Activated naive CD4-positive, alpha-beta T cell (primary cell): ENCODE measurements at places on chromosomes 11 and 22.

DNA sequence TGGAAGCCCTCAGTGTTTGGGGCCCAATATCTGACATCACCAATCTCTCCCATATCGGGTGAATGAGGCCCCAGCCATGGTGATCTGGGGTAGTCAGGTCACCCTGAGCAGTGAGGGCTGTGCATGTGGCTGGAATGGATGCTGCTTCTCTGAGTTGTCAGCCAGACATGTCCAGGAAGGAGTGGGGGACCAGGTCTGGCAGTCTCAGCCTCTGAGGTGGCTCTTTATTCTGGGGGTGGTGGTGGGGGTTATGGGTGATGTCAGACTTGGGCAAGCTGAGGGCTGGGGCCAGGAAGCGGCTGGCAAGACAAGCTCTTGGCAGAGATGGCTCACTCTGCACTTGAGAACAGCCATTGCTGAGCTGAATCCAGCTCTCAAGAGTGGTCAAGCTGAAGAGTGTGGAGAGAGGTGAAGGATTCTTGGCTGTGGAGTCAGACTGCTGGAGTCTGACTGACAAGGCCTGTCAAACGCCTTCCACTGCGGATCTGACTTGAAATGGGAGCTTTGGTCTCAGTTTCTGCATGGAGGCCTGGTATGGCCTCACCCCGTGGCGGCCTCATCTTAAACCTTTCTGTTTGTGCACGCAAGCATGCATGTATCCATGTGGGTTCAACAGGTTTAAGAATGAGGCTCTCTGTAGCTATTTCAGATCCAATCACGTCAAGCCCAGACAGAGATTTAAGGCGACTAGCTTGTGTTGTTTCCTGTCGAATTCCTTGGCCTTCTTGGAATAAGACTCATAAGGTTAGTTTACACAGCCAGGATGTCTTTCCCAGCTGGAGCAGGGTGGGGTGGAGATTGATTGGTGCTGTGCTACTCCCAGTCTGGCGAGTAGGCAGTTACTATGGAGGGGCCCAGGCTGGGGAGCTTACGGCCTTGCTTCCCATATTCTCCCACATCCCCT lies 83.9 kb upstream of the TIMP3 start:
- no peak for DNase-seq

DNA sequence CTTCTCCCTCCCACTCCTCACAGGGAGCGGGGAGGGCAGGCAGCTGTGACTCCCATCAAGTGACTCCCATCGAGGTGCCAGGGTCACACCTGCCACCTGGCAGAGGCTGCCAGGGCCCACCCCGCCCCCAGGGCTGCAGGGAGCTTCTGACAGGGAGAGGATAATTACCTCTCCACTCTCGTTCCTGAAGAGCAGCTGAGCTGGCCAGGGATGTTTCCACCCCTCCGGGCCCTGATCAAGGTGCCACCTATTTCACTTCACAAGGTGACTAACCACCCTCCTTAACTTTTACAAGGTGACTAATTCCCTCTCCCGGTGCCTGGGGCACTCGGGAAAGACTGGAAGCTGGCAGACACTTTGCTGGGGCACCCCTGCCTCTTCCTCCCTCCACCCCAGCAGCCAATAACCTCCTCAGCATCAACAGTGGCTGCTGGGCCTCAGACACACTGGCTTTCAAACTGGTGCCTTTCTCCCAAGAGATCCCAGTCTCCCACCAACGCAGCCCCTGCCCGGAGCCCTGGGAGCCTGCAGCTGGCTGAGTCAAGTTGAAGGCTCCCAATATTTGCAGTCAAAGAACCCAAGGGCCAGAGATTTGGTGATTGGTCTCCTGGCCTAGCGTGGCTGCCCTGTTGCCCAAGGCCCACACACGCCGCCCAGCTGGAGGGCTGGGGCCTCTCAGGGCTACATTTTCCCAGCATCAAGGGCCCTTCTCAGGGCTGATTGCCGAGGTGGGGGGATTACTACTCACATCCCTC lies 22.0 kb upstream of the MYRF start:
- DNase-seq = no peak

DNA sequence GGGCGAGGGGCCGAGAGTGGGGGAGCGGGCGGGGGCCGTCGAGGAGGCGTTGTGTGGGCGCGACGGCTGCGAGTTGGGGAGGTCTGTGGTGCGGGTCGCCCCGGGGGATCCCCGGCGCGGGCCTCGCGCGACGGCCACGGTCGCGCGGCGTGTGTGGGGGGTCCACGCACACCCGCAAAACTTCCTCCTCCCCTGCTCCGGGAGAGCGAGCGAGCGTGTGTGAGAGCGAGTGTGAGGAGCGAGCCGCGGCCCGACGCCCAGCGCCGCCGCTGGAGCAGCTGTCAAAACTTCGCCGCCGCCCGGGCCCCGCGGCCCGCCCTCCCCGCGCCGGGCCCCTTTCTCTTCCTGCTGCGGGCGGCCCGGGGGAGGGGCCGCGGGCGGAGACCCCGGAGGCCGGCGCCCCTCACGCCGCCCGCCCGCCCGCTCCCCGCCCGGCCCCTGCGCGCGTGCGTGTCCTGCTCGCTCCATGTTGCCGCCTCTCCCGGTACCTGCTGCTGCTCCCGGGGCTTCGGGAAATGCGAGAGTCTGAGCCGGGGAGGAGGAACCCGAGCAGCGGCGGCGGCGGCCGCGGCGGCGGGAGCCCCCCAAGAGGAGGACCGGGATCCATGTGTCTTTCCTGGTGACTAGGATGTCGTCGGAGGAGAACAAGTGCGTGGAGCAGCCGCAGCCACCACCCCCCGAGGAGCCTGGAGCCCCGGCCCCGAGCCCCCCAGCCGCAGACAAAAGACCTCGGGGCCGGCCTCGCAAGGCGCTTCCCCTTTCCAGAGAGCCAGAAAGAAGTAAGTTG lies 9.0 kb upstream of the CCT8L2 start:
- no peak for DNase-seq

GRCh38 chr11:83871054-83871453 lies 584.9 kb upstream of the CCDC90B start:
- DNase-seq = no peak

GRCh38 chr22:41914611-41915034 lies 251 bp downstream of the SHISA8 start:
- no peak for DNase-seq

DNA sequence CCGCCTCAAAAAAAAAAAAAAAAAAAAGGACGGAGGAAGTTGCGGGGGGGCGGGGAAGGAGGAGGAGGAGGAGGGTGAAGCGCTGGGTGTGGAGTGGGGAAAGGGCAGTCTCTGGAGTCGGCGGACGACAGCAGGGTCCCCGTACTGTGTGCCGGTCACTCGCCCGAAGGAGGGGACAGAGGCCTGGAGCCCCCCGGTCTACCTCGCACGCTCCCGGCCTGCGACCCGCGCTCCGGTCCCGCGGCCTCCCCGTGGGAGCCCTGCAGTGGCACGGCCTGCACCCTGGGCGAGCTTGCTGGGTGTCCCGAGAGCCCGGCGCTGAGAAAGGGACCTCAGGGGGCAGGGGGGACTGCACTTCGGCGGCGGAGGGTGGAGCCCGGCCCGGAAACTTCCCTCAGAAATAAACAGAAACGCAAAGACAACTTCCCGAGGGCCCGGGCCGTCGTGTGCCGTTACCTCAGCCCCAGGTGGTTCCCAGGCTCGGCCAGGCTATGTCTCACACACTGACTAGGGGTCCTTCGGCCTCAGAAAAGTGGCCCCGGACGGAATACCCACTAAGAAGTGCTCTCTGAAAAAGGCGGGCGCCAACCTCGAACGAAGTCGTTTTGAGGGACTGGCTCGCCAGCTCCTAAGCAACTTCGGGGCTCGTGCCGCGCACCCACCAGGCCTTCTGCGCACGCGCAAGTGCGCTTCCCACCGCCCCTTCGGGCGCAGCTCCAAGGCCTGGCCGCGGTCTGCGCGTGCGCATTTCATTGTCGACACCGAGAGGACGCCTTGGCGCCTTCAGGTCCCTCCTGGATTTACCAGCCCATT lies at the start of gene MAJIN:
TSS of gene MAJIN (minus strand) at position 688 of the 813 bp plus-strand sequence. CDS start 12,703 bp downstream, outside the sequence.
- DNase-seq = peak; percentile 91

DNA sequence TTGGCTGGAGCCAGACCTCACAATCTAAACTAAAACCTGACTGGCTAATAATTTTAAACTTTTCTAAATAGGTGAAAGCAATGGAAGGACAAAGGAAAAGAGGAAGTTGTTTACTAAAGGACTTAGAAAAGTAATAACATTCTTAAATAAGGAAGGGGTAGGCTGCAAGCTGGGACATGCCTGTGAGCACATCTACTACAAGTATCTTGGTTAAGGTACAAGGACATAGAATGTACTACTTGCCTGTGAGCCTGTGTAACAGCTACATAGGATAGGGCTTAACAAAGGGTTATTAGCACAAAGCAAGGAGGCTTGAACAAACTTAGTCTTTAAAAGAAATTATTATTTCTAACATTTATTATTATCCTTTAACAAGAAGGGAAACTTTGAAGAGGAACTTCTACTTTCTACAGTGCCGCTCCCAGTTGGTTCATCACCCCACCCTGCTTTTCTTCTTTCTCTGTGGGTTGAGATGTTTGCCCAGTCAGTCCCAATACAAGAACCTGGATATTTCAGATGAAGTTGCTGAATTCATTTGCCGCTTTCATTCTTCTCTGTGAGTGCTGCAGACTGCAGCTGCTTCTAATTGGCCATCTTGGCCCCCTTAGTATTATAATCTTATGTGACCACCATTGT lies 87.5 kb downstream of the PRMT3 start:
- DNase-seq = no peak

- DNase-seq = no peak
Measured at GRCh38 chr11:73252577-73253191, 19.5 kb upstream of the P2RY6 start.

DNA sequence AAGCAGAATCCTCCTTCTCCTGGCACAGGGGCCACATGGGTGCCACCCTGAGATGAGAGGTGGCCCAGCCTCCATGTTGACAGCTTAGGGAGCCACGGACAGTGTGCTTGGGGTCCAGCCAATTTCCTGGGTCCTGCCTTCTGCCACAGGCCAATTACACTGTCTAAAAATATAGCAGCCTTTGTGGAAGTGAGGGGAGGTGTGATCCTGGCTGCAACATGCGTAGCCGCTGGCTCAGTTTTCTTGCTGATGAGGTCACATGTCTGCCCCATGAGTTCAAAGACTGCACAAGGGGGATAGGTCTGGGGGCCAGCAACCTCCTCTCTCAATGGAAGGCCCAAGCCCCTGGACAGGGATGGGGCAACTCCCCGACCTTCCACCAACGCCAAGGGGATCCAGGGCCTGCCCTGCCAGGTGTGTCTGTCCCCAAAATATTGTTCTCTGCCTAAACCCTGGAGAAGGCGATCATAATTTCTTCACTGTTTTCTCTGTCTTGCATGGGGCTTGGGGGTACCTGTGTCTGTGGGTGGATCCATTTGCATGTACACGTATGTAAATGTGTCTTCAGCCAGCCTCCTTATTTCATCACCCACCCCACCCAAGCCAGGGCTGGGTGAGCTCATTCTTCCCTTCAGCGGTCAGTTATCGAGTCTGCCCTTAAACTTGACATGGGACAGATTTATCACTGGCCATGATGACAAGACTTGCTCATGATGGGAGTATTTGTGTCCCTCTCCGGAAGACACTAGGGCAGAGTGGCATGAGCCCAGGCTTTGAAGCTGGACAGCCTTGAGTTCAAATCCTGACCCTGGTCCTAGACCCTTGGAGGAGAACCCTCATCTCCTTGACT lies 59.4 kb downstream of the OTOG start:
- DNase-seq = no peak

DNA sequence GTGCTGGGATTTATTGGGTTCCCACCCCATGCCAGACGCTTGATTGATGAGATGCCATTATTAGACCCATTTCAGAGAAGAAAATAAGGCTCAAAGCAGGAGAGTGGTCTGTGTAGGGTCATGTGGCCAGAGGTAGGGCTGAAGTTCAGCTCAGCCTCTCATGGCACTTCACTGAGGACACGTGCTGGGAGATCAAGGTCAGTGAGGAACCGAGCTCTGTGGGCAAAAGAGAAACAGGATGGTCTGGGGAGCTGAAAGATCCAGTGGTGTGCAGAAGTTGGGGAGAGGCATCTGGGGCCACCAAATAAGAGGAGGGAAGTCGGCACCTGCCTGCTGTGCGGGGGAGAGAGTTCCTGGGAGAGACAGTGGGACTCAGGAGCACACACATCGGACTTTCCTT lies 19.6 kb downstream of the RHOD start:
- DNase-seq = no peak

DNA sequence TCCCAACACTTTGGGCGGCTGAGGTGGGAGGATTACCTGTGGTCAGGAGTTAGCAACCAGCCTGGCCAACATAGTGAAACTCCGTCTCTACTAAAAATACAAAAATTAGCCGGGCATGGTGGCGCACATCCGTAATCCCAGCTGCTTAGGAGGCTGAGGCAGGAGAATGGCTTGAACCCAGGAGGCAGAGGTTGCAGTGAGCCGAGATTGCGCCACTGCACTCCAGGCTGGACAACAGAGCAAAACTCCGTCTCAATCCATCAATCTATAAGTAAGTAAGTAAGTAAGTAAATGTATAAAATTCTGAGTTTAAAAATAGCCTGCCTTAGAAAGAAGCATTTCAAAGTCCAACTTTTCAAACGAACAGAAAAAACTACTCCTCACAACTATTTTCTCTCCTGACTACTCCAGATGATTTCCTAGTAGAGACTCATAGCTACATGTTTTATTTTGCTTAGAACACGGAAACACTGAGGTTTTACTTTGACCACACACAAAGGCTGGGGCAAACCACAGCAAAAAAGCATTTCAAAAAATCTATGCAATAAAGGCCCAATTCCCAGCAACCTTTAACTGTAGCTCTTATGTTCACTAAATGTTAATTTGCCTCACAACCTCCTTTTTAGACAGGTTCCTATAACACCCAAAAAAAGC lies 16.3 kb downstream of the SPTY2D1 start:
- DNase-seq = no peak

DNA sequence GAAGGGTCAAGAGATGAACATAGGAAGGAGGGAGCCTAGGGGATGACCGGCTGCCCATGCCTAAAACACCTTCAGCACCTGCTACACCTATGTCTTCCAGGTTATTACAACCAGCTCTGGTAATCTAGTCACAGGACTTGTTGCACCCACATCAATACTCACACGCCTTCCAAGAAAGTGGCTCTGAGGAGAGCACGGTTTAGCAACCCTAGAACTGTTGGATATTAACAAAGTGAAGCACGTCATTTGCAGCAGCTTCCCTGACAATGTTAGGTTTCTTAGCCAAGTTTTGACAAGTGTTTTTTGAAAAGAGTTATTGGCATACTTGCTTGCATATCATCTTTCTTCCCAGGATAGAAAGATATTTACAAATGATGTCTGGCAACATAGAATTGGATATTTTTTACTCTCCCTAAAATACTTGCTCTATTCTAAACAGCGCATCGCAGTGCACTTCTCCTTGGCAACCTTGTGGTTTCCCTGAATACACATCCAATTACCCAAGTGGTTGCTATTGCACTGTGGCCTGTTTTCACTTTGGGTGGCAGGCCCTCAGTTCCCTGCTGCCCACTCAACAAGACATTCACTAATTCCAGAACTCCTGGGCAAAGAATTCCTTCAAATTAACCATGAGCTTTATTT lies 94.3 kb upstream of the ARHGAP42 start:
- DNase-seq = no peak

- no peak for DNase-seq
Measured at GRCh38 chr11:46026606-46027293, 94.5 kb downstream of the PHF21A start.

DNA sequence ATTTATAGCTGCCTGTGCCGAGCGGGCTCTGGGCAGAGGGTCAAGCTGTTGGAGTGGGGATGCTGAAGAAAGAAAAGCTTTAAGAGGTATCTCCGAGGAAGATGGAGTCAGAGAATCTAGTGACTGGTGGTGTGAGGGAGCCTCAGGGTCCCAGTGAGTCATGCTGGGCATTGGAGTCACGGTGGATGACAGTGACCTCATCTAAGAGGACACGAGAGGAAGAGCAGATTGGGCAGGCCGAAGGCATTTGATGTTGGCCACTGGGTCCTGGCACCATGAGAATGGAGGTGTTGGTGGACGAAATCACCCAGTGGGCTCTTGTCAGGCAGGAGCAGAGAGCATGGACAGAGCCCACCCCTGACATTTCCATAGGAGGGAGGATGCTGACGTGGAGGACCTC lies 68.4 kb downstream of the TBC1D22A start:
- DNase-seq = no peak
